Mesendoderm (in vitro differentiated cells): ENCODE measurements at places on chromosomes 13 and 19.
A peak's percentile ranks its signal among the peaks of the same experiment; 100 is the strongest.

GRCh38 chr19:11693505-11694499 is 44.9 kb downstream of the ZNF823 start:
- peak; percentile 93 for DNase-seq

DNA sequence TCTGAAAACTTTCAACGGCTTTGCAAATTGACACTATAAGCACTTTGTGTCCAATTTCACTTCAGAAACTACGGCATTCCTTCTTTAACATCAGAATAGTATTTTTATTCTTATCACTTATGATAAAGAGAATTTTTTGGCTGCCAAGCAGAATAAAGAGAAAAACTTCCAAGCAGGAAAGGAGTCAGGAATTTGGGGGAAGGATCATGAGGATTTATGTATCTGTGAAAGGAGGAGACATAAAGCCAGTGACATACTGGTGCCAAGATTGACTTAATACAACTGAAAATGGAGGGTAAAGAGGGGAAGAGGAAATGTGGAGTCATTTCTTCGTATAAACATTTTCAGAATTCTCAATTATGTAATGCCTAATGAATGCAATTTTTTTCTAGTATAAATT is 94.7 kb downstream of the RBM26 start:
- no peak for DNase-seq

DNA sequence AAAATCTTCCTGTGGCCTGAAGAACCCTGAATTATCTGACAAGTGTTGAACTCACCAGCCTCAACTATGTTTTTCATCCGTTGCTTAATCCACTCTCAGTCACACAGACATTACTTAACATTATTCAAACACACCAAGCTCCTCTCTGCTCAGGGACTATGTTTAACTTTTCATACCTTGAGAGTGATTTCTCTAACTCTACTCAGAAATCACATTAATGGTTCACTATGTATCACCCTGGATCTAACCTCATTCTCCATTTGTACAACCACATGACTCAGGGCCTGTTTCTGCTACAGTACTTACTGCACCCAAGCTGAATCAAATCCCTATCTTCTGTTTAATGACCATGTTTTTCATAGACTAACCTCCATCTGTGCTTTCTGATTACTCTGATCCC is 553.7 kb upstream of the PRR20A start:
- no peak for DNase-seq

DNA sequence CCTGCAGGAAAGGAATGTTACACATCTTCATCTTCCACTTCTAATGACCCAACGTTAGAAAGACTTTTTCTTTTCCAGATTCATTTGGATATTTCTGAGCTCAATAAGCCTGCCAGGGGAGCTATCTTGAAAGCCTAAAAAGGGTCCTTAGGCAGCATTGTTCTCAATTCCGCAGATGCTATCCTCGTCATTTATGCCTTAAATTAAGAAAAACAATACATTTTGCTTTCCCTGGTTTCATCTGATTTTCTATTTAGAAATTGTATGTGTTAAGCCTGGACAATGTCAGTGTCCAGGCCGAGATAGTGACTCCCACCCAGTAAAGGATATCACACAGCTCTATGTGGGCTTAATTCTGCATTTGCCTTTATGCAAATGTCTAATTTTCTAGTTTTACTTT is 721.3 kb downstream of the DIAPH3 start:
- no peak for DNase-seq

- no peak for DNase-seq
These were observed 1.1 kb upstream of the WTIP start for GRCh38 chr19:34480491-34480890.

DNA sequence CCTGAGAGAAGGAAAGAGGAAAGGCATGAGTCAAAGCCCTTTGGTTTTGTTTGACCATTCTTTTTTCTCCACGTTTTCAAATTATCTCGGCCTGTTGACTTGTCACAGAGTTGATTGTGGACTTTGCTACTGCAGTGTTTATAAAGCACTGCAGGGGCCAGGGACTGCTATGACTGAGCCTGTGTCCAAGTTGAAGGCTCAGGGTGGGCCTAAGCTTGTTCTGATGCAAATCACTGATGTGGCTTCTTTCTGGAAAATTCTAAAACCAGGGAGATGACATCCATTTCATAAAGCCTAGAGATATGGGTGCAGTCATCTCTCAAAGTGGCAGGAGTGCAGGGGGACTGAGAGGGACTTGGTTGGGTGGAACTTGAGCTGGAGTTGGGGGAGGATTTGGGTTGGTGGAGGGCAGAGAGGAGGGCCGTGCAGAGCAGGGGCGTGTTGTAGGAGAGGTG is 1.2 kb upstream of the CXCL17 start:
- DNase-seq = no peak
